ENCODE measurements at places on chromosomes 12 and 14. TPM values are rescaled to one million over a fixed set of nuclear protein-coding genes. Genes with fewer than 3 reads are reported as not detected.

Gene CCDC177
- total RNA-seq, result not detected

DNA sequence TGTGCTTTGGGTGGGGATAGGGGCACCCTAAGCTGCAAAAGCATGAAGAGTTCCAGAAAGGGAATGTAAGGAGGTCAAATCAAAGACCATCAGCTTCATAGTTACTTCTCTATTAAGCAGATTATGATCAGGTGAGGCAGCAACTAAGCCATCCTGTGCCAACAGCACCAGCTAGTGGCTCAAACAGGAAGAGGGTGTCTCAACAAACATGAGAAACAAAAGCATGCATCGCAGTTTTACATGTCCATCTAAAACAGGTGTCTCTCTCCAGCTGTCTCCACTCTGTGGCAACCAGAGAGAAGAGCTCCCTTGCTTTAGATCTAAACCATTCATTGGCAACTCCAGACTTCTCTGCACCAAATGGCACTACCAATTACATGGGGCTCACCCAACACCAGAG is 52.9 kb downstream of the ACTN1 start:
- DNase-seq, result no peak

DNA sequence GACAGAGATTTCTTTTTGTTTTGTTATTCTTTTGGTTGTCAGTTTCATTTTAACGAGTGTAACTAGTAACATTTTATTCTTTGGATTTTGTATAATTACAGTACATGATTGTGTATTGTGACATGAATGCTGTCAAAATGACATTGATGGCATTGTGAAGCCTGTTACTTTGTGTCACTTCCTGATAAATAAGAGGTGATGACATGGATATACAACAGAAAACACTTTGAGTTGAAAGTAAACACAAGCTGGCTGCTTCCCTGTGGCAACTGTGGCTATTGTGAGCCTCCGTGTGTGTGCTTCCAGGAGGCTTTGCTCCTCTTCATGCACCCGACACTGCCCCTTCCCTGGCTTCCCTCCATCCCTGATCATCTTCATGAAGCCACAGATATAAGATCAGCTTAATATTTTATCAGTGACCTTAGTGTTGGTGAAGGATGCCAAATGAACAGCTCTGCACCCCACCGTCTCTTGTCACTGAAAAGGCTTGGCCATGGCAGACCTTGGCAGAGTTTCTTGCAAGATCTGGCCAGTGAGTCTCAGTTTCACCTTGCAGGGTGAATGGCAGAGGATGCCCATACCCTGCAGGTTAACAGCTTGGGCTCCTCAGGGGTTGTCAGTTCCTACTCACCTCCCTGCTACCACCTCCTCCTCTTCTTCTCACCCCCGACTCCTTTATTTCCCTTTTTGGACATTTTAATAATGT is 191.9 kb downstream of the EPS8 start:
- no peak for DNase-seq

GRCh38 chr14:32683679-32684078 is 255.0 kb upstream of the NPAS3 start:
- no peak for DNase-seq

DNA sequence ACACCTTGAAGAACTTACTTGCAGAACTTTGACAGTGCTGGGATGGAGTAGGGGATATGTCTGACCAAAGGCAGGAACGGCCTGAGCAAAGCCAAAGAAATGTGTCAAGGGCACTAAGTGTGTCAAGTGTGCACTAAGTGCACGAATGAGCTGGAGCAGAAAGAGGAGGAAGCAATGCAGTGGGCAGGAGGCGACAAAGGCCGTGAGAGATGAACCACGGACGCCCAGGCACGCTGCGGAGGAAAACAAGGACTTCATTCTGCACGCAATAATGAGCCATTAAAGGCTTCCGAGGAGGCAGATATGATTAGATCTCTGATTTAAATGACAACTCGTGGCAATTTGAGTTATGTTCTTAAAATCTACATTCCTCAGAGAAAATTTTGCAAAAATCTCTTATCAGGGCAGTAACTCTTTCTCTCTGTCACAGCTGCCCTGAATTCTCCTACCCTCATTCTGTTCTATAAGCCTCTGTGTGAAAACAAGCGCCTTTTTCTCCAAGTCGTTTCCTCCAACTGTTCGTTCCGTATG is 25.3 kb downstream of the GRIN2B start:
- DNase-seq, result no peak

Gene SERPINA12
- total RNA-seq, result not detected

DNA sequence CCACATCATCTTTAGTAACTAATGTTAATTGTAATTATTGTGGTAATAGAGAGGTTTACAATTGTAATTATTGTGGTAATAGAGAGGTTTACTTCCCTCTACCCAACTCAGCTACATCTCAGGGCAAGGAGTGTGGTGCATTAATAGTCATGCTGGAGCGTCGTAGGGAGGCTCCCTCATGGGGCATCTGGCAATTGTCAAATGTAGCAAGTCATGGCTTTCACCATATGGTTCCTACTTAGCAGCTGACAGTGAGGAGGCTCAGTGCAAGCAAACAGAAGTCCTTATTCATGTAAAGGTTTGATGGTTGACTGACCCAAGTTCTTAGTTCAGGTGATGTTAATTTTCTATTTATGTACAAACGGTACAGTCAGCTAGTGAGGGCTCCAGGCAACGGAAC is 1012.0 kb downstream of the FLRT2 start:
- DNase-seq, result no peak

Gene CAPZA3
- not detected for total RNA-seq

- DNase-seq, result no peak
Observed at GRCh38 chr12:94702696-94703095, 52.3 kb upstream of the TMCC3 start.

DNA sequence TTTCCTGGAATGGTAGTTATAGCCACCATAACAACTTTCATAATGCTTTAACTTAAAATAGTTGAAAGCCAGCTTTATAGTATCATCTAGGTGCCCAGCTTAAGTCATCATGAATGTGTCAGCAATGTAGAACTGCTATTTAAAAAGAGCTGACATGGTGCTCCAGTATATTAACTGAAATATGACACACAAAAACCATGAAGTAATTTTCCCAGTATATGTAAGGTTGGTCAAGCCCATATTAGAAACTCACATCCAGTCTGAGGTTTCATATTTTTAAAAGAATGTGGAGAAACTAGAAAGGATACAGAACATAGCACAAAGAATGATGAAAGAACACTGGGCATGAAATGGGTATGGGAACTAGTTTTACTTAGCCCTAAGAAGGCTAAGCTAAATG is 121.3 kb upstream of the KRAS start:
- DNase-seq, result no peak

- no peak for DNase-seq
Observed at GRCh38 chr12:83769151-83769550, 1082.4 kb downstream of the TMTC2 start.

GRCh38 chr14:51507906-51508511 is 143.7 kb upstream of the FRMD6 start:
- DNase-seq, result peak; percentile 25

GRCh38 chr12:54650889-54651288 is 2.7 kb upstream of the DCD start:
- no peak for DNase-seq

DNA sequence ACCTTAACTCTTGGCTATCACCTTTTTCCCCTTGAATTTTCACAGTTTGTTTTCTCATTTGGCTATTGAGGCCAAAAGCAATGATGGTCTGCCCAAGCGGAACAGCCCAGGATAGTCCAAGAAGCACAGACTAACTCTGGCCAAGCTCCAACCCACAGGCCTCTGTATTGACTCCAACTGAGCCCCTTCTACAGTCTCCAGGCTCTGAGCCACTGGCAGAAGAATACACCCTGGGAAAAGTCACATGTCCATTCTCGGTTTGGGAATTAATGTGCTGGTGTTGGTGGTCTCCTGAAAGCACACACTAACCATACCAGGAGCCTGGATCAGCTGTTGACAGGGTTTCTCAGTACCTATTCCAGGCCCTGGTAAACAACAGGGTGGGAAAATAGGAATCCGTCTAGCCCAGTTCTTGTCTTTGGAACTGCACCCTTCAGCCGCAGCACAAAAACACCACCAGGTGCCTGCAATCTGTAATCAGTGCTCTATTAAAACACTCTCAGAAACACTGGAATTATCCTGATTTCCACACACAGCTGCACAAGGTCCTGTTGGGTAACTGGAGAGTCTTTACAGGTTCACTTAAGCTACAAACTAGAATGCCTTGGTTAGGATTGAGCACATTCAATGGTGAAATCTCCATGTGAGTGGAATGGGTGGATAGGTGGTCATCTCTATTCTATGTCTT is 63.6 kb downstream of the STXBP6 start:
- no peak for DNase-seq

DNA sequence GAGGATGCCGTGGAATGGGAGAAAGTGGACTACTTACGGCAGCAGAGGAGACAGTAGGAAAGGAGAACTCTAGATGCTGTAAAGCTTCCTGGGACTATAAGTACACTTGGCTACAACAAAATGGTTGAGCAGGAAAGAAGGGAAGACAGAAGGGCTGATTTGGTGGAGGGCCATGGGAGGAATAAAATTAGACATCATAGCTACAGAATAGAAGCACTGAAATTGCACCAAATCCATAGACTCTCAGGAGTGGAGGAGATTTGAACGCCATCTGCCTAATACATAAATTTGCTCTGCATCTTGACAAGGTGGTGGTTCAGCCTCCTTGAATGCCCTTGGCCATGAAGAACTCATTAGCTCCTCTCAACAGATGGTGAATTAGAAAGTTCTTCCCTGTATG is 16.3 kb upstream of the DCP1B start:
- no peak for DNase-seq

Gene TNS2
- 307 TPM for total RNA-seq

- DNase-seq, result no peak
Observed at GRCh38 chr12:66072566-66072965, 58.0 kb downstream of the LLPH start.

GRCh38 chr12:131642101-131642540 is 68.8 kb upstream of the SFSWAP start:
- DNase-seq, result no peak

- no peak for DNase-seq
Observed at GRCh38 chr12:93743999-93744689, 67.0 kb downstream of the CRADD start.

Gene DLK1
- not detected for total RNA-seq

GRCh38 chr12:92138626-92139025 is 7.0 kb downstream of the BTG1 start:
- DNase-seq, result no peak

DNA sequence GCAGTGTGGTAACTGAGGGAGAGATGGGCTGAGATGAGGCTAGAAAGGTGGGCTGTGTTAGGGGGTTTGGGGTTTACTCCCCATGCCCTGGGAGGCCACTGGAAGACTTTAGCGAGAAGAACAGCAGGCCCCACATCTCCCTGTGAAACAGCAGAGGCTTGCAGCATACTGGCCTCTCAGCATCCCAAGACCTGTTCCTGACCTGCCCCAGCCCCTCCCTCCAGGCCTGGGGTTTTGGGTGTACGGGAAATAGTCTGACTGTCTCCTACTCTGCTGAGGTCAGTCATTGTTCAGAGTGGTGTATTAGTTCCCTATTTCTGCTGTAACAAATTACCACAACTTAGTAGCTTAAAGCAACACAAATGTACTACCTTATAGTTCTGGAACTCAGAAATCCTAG is 103.5 kb upstream of the HIF1A start:
- DNase-seq, result no peak

GRCh38 chr14:22845821-22846625 is 9.6 kb downstream of the MMP14 start:
- no peak for DNase-seq

GRCh38 chr12:123010110-123010509 is 29.6 kb downstream of the ARL6IP4 start:
- DNase-seq, result no peak

DNA sequence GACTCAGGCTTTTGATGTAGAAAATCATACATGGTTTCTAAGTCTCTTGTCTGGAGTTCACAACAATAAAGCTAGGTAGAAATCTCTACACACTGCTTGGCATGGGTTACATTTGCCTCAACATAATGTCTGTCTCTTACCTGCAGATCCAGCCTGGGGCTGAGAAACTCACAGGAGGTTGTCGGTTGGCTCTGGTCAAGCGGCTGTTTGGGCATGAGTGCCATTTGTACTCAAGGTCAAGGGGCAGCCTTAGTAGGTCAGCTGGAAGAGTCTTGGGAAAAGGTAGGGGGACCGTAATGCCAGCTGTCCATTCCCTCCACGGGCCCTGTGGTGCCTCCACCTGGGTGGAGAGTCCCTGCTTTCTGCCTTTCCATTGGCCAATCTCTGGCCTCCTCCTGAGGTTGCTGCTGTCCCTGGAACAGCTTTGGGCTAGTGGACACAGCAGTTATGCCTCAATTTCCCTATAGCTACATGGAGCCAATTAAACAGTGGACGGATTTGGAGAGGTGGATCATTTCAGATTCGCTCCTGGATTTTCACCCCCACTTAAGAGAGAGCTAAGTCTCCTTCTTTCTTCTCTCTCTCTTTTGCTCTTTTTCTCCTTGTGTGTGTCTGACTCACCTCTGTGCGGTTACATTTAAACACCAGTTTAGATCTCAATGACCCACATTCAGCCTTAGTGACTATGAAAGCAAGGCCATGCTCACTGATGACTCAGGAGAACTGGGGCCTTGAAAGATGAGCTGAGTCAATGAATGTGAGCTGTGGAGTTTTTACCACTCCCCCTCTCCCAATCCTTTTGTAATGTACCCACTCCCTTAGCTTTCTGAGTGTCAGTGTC is 132.8 kb upstream of the HIF1A start:
- DNase-seq, result no peak

Gene SSPN
- 50.9 TPM for total RNA-seq

Gene SCNN1A
- total RNA-seq, result 16.4 TPM

Gene NR4A1
- total RNA-seq, result 468 TPM

- DNase-seq, result no peak
Observed at GRCh38 chr12:68043435-68043834, 54.2 kb downstream of the IFNG-AS1 start.

DNA sequence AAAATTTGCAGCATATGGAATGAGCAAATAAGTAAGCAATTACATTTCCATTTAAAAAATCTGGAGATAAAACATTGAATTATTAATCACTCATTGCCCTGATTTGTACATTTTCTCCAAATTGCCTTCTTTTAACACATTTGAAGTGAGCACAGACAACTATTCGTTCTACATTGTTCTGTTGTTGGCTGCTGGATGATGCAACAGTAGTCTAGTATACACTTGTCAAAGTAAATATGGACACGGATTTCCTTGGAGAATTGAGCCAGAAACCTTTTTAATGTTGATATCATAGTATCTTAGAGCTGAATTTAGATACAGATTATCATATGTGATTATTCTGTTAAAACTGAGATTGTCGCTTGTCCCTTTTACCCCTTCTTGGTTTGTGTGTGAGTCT is 188.2 kb downstream of the FUT8 start:
- no peak for DNase-seq

GRCh38 chr12:107469011-107469410 is 216.6 kb upstream of the PWP1 start:
- no peak for DNase-seq

GRCh38 chr12:84247931-84248330 is 664.7 kb downstream of the SLC6A15 start:
- DNase-seq, result no peak

DNA sequence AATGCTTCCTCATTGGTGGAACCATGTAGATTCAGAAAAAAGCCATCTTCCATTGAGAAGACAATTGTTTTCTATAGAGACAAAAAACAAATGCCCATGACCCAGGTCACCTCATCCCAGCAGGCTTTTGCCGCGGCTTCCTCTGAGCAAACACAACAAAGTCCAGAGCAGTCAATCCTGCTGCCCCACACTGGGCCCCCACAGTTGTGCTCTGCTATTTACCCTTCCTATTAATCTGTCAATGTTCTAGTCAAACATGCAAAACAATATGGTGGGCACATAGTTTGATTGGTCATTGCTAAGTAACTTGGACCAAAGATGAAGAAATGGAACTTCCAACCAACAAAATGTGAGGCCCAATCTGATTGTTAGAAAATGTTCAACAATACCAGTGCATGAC is 20.7 kb downstream of the C12orf42 start:
- no peak for DNase-seq

- DNase-seq, result no peak
Observed at GRCh38 chr12:76820888-76821482, 57.1 kb downstream of the ZDHHC17 start.

Measured in thoracic aorta (tissue), 2 donors.